Right lung (tissue), 10 donors: ENCODE measurements at places on chromosomes 2 and 18. TPM values are rescaled to one million over a fixed set of nuclear protein-coding genes. Genes with fewer than 3 reads are reported as not detected.

Gene WNT10A
- polyA plus RNA-seq: 0.15 TPM

Gene CYP26B1
- 3.5 TPM for polyA plus RNA-seq

Gene MROH2A
- 1.3 TPM for polyA plus RNA-seq

Gene TGFBRAP1
- polyA plus RNA-seq: 14.0 TPM

Gene CPO
- polyA plus RNA-seq: 0.40 TPM

Gene CDH19
- polyA plus RNA-seq: 0.21 TPM

Gene OXER1
- 8.8 TPM for polyA plus RNA-seq

Gene CTAGE1
- polyA plus RNA-seq: not detected

Gene MOGAT1
- not detected for polyA plus RNA-seq

Gene CD8B2
- polyA plus RNA-seq: 0.06 TPM

Gene C2orf81
- polyA plus RNA-seq: 3.0 TPM

Gene TNS1
- polyA plus RNA-seq: 120 TPM

Gene GPAT2
- polyA plus RNA-seq: 6.0 TPM

Gene ERICH2
- polyA plus RNA-seq: 16.3 TPM

Gene AQP12B
- not detected for polyA plus RNA-seq

Gene FAM124B
- polyA plus RNA-seq: 16.5 TPM

Gene CCDC74A
- 9.9 TPM for polyA plus RNA-seq

Gene ASB3
- polyA plus RNA-seq: 33.7 TPM

Gene OSBPL1A
- 62.6 TPM for polyA plus RNA-seq

Gene SCN7A
- polyA plus RNA-seq: 45.2 TPM

Gene TUBA3E
- 0.09 TPM for polyA plus RNA-seq

Gene CRYGD
- polyA plus RNA-seq: not detected

Gene SFTPB
- polyA plus RNA-seq: 677 TPM

Gene STPG4
- polyA plus RNA-seq: 0.44 TPM

Gene ASB18
- 0.04 TPM for polyA plus RNA-seq

Gene PCGF1
- polyA plus RNA-seq: 25.6 TPM

Gene CELF4
- 8.8 TPM for polyA plus RNA-seq

Gene TUBA4B
- polyA plus RNA-seq: 3.1 TPM

Gene NXPH2
- polyA plus RNA-seq: 0.75 TPM

Gene RNMT
- polyA plus RNA-seq: 48.0 TPM

Gene ORC2
- polyA plus RNA-seq: 37.4 TPM

Gene ALPG
- polyA plus RNA-seq: 0.05 TPM

Gene CCDC141
- polyA plus RNA-seq: 3.4 TPM

Gene RAB17
- polyA plus RNA-seq: 13.3 TPM
